ENCODE measurements at places on chromosomes 7 and 10.
A peak's percentile ranks its signal among the peaks of the same experiment; 100 is the strongest.

GRCh38 chr10:75127471-75127870, 16.0 kb downstream of the SAMD8 start:
- no peak for DNase-seq

DNA sequence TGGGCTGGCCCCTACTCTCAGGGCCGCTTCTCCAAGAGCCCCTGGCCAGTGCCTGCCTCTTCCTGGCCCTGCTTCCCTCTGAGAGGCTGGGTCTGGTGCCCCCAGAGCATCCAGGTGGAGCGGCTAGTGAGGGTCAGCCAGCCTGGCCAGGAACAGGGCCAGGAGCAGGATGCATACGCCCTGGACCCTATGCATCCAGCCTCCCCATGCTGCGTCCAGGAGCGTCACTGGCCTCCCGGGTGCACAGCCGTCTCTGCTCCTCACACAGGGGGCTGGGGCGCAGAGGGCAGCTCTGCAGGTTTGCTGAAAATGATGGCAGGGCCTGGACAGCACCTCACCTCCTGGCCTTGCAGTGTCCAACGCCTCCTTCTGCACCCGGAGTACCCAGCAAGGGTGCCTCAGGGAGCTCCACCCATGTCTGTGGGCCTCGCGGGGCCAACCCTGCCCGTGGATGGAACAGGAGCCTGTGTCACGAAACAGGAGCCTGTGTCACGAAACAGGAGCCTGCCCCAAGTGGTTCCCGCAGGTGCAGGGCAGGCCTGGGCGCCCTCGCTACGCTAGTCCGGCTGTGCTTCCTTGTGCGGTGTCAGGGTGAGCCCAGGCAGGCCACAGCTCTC, 246.2 kb upstream of the PPP2R2D start:
- DNase-seq, result peak; percentile 72

- DNase-seq, result no peak
Measured at GRCh38 chr7:111038185-111038584, 52.7 kb upstream of the LRRN3 start.

DNA sequence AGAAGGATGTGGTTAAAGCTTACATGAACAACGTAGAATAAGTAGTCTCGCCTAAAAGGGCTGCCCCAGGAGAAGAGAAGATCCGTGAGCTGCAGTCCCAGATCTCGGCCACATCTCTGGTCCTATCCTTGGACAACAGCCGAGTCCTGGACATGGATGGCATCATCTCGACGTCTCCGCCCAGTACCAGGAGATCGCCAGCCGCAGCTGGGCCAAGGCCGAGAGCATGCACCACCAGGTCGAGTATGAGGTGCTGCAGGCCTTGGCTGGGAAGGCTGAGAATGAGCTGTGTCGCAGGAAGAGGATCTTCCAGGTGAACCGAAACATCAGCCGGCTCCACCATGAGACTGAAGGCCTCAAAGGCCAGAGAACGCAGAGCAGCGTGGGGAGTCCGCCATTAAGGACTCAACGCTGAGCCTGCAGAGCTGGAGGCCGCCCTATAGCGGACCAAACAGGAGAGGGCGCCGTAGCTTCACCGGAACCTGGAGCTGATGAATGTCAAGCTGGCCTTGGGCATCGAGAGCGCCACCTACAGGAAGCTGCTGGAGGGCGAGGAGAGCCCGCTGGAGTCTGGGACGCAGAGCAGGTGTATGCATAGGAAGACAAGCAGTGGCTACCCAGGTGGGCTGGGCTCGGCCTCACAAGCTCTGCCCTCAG, 22.2 kb downstream of the LIPK start:
- peak; percentile 76 for DNase-seq

GRCh38 chr7:43076189-43076605, 36.2 kb upstream of the HECW1 start:
- no peak for DNase-seq

DNA sequence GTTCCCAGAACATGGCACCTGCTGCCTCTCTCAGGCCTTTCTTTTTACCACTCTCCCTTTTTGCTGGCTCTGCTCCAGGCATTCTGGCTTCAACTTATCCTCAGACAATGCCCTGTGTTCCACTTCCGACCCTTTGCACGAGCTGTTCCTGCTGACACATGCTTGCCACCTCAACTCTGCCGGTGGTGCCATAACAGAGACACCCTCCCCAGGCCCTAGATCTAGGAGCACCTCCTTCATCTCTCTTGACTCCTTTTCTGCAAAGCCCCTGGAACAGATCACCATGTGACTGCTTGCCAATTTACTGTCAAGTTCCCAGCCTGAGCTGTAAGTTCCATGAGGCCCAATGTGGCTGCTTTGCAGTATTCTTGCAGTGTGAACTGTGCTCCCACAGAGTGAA, 256.0 kb upstream of the MKI67 start:
- no peak for DNase-seq

GRCh38 chr7:51054231-51054630, 262.4 kb downstream of the COBL start:
- DNase-seq, result no peak

DNA sequence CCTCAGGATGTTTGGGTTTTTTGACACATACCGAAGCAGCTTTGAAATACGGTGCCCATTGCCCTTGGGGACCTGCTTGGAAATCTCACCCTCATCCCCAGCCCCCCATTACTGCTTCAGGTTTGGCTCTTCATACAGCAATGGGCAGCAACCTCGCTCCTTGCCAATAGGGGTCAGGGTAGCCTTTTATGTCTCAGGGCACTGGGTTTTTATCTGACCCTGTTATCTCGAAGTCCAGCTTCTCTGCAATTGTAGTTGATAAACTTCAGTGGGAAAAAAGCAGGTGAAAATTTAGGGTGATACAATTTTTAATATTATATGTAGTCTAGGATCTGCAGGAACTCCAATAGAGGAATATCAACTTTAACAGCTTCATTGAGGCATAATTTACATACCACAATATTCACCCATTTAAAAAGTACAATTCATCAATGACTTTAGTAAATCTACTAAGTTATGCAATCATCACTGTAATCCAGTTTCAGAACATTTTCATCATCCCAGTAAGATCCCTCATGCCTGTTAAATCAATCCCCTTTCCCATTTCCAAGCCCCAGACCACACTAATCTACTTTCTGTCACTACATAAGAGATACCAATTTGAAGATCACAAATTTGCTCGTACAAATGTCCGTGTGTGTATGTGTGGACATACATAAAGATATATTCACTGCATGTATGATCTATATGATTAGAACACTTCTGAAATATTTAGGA, 386.2 kb downstream of the KCNMA1 start:
- no peak for DNase-seq

DNA sequence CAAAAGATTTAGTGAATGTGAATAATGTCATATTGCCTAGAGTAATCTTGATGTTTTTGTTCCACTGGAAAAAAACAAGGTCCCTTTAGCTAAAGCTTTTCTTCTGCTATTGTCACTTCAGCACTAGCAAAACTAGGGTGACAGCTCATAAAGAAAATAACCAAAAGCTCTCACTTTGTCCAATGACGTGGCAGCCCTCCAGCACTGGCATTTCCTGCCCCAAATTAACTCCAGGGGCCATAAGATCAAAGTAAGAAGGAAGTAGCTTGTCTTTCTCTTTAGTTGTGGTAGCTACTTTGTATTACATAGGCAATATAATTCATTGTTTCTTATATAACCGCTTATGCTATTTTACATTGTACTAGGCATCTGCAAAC, 47.3 kb downstream of the LRRN3 start:
- peak; percentile 71 for DNase-seq

GRCh38 chr10:125344573-125345171, 184.3 kb upstream of the CTBP2 start:
- no peak for DNase-seq

GRCh38 chr10:121644501-121644900, 46.3 kb upstream of the FGFR2 start:
- DNase-seq, result no peak

DNA sequence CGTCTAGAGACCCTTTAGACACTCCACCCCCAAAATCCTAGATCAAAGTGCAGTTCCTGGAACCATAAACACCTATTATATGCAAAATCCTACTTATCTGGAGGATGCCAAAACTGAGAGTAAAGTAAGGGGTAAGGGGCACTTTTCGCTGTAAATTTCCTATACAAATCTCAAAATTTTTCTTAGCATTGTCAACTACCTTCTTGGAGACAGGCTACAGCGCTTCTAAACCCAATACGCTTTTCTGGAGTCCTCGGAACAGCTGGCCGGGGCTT, 10.4 kb downstream of the TWIST1 start:
- DNase-seq, result no peak

GRCh38 chr10:51552879-51553278, 146.5 kb downstream of the CSTF2T start:
- DNase-seq, result no peak

GRCh38 chr10:118151461-118151860, 104.7 kb upstream of the RAB11FIP2 start:
- DNase-seq, result no peak

- DNase-seq, result no peak
Measured at GRCh38 chr7:93862651-93863050, 27.9 kb downstream of the TFPI2 start.

DNA sequence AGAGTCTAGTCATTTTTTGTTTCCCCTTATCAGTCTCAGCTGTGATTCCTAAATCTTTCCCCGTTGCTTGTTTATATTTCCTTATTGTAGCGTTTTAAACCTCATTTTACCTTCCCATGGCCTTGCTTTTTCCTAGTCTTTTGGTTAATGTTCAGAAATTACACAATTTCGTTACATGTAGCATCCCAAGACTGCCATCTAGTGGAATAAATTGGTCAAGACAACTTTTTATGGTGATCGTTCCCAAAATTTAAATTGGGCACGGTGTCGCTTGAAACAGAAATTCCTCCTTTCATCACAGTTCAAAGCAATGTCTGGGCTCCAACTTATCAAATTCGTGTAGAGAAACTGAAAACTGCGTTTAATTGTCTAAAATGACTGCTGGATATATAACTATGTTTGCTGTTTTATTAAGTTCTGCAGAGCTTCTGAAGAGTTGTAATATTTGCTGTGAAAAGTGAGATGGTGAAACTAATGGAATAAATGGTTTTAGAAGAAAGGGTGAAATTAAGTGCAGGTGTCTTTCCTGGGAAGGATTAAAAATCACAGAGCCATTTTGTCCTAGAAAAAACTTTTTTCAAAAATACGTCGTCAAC, 370.2 kb downstream of the PHF14 start:
- DNase-seq, result no peak

Measured in spleen (tissue), 13 donors.